Stimulated activated CD8-positive, alpha-beta memory T cell treated with anti-CD3 and anti-CD28 coated beads, Interleukin-15, amount 100 ng/mL, for 24 hours (primary cell): ENCODE measurements at places on chromosomes 11 and 22.

GRCh38 chr11:73498343-73498742 lies 99.6 kb downstream of the FAM168A start:
- DNase-seq, result no peak

- no peak for DNase-seq
These were observed 26.6 kb upstream of the CSNK2A3 start for GRCh38 chr11:11379661-11380060.

GRCh38 chr11:48064306-48064705 lies 83.9 kb downstream of the PTPRJ start:
- DNase-seq, result no peak

DNA sequence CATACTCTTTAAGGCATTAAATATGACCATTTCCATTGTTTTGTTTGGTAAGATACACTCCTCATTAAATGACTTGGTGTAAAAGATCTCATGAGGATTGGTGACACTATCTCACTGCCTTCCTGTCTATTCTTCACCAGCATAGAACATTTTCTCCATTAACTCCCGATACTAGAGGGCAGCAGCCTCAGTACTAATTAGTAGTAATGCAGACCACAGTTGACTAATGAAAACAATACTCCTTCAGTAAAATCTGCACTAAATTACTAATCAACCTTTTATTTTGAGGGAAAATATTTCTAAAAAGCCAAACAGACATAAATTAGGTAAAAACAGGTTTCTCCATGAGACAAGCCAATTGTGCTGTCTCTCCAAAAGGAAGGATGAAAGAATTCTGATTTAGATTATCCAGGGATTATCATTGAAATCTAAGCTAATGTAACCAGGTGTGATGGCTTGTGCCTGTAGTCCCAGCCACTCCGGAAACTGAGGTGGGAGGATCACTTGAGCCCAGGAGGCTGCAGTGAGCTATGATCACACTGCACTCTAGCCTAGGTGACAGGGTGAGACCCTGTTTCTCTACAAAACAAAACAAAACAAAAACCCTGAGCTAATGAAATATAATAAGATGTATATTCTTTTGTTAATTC lies 9.4 kb downstream of the PGM2L1 start:
- no peak for DNase-seq

GRCh38 chr11:36657610-36658267 lies 59.7 kb upstream of the RAG2 start:
- no peak for DNase-seq
